ENCODE measurements at places on chromosomes 3 and 15.

GRCh38 chr15:60809375-60809774 is 330.4 kb upstream of the ICE2 start:
- no peak for DNase-seq

DNA sequence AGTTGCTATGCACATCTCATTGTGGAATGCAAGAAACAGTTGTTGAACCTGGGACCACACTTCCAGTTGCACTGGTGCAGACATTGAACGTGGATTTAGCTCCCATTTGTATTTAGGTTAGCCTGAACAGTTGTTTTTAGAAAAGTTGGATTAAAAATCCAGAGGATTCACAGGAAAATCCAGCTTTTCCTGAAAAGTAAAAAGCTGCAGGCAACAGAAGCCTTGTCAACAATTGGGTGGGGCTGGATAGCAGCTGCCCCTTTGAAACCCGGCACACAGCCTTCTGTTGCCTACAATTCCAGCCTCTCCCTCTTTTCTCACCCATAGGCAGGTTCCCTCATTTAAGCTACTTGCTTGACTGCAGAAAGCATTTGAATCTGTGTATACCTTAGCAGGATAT is 165.3 kb upstream of the TBL1XR1 start:
- DNase-seq = no peak

DNA sequence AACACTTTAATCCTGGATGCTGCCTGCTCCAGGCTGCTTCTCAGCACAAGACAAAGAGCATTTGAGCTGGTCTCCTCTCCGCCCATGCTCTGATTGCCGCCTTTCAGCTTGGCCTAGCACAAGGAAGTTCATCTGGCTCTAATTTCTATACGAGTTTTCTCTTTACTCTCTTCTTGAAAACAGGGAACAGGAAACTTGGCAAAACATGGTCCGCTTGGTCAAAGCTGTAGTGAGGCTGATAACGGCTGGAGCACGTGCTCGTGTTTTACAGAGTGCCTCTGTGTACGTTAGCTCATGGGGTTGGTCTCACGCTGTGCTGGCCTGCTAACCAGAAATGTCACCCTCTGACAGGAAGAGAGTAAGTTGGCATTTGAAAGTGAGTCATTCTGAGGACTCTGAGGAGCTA is 19.2 kb downstream of the RARRES1 start:
- peak; percentile 87 for DNase-seq

DNA sequence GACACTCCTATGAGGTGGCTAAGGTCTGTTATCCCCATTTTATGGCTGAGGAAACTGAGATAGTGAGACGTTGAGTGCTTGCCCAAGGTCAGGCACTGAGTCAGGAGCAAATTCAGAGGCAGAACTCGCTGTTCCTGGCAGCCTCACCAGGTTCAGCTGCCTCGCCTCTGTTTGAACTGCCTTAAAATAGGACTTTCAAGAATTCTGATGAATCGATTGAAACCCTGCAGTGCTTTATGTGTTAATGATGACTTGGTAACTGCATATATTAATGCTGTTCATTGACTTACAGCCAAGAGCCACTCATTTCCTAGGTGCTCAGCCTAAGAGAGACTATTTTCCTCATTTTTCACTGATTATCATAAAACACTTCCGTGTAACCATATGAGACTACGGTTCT is 79.5 kb upstream of the BHLHE40 start:
- DNase-seq = no peak

- DNase-seq = no peak
Measured at GRCh38 chr3:183303690-183304089, 50.6 kb downstream of the B3GNT5 start.

GRCh38 chr3:3305841-3306240 is 126.3 kb upstream of the CRBN start:
- no peak for DNase-seq

DNA sequence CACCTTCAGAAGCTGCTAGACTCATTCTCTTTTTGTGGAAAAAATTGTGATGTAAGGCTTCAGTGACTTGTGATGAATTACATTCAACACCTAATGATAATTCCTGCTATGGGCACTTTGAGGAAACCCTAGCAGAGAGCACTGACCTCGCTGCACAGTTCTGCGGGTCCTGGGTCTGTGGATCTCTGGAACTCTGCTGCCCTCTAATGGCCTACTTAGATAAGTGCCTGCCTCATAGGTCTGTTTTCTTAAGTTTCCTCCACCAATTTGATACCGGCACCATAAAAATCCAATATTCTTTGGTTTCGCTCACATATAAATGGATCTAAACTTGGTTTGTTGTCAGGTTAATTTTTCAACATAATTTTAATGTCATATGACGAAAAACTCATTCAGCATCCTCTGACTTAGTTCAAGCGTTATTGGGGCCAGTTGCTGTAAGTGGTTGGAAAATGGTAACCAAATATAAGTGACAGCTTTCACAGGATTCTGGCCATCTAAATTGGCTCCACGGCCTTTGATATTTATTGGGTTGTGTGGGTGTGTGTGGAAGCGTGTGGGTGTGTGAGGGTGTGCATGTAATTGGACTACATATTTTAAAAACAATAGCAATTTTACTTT is 10.4 kb downstream of the SLITRK3 start:
- peak; percentile 15 for DNase-seq

DNA sequence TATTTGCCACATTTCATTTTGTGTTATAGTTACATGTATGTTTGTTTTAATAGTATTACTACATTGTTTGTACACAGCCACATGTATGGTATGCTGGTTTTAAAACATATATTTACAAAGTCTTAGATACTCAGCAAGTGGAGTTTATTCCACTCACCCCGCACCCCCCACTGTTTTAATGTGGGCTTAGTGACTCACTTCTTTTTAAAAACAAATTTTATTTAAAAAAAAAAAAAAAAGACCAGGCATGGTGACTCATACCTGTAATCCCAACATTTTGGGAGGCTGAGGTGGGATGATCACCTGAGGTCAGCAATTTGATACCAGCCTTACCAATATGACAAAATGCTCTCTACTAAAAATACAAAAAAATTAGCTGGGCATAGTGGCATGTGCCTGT is 26.9 kb upstream of the TJP1 start:
- DNase-seq = no peak

- DNase-seq = no peak
Measured at GRCh38 chr3:36919439-36920160, 25.3 kb downstream of the TRANK1 start.

All from hematopoietic multipotent progenitor cell treated with erythropoietin and hydrocortisone succinate and interleukin-3 and kit ligand, for 17 days (in vitro differentiated cells).